Muscle of arm (tissue), 14 donors: ENCODE measurements at places on chromosomes 2 and 18.

GRCh38 chr18:12376034-12376753 lies 833 bp downstream of the AFG3L2 start:
- DNase-seq: peak; percentile 25

- no peak for DNase-seq
These were observed 86.0 kb downstream of the WDSUB1 start for GRCh38 chr2:159200498-159200897.

DNA sequence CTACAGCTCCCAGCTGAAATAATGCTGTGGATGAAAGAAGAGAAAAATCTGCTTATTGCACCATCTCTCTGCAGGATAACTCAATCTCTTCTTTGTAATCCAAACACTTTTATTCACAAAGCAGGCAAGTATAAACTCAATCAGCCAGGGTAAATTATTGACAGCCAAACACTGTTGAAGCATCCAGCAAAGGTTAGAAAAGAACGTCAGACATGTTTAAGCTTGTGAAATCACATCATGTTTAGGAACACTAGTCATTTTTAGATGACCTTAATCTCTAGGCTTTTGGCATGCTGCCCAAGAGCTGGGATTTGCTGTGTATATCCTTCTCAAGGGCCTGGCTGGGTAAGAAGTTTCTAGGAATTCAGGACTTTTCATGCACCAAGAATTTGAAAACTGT lies 1148.1 kb upstream of the FANCL start:
- DNase-seq: no peak

GRCh38 chr18:60329131-60329530 lies 43.4 kb downstream of the MC4R start:
- DNase-seq: no peak

GRCh38 chr2:138602166-138602460 lies 100.5 kb downstream of the SPOPL start:
- DNase-seq: no peak

- no peak for DNase-seq
These were observed 19.0 kb upstream of the SERTAD2 start for GRCh38 chr2:64672708-64673107.

DNA sequence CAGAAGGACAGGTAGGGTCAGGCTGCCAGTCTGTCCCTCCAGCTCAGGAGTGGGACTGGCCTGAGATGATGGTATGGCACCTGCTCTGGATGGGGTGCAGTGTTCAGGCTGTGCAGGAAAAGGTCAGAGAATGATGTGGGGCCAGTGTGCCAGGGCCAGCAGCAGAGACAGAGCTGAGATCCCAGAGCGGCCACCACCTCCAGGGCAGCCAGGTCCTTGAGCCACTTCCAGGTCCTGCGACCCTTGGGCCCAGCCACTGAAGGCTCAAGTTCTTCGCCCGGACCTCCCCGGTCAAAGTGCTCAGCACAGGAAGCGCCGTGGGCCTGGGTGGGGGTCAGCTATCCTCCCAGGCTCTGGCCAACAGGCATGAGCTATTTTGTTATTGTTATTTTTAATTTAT lies 12.1 kb upstream of the ARMC9 start:
- no peak for DNase-seq

GRCh38 chr18:25518716-25519053 lies 166.7 kb upstream of the ZNF521 start:
- DNase-seq: no peak

DNA sequence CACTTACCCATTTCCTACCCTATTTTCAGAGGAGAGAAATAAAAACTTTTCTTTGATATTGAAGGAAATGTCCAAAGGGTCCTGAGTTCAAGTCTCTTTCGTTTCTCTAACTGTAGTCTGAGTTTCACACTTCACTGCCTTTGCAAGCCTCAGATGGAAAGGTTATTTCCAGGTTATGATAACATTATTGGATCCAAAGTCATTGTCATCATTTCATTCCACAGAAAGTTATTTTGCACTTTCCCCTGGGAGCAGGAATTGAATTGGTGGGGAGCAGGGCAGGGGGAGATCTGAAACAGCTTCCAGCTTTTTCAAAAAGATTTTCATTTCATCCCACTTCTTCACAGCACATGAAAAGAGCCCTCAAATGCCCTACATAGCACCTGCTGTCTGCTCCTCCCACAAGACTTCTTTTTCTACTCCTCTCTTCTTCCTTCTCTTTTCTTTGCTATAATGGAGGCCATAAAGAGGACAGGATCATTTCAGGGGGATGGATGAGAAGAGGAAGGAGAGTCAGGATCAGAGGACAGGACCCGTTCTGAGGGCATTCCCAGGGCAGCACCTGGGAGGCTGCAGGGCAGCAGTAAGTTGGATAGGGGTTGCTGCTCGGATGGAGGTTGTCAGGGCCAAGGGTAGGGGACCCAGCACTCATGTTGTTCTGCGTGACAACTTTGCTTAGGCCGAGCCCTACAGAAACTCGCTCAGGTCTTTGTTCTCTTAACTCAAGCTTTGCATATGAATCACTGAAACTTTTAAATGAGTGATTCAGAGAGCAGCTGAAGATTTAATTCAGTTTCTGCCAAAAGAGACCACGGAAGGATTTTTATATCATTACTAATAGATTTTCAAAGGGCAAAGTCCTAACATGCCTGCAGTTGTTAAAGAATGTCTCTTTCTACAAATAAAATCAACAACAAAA lies 11.4 kb upstream of the GALNT5 start:
- DNase-seq: no peak

- DNase-seq: no peak
These were observed 679.0 kb upstream of the ID2 start for GRCh38 chr2:8002765-8003393.

DNA sequence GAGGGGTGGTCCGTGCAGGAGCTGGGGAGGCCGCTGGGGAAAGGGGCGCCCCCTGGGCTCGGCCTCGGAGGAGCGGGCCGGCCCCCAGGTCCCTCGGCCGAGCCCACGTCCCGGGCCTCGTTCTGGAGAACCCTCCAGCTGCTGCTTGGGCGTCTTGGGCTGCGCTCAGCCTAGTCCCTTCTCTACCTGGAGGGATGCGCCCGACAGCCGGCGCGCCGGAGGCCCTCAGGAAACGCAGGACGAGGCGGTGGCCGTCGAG lies 293 bp upstream of the D2HGDH start:
- DNase-seq: no peak

GRCh38 chr18:58578835-58579560 lies 49.9 kb downstream of the ALPK2 start:
- no peak for DNase-seq

GRCh38 chr2:149058936-149059335 lies 20.4 kb downstream of the LYPD6B start:
- no peak for DNase-seq

- DNase-seq: no peak
These were observed 300.4 kb upstream of the NT5C1B start for GRCh38 chr2:18889565-18890332.

DNA sequence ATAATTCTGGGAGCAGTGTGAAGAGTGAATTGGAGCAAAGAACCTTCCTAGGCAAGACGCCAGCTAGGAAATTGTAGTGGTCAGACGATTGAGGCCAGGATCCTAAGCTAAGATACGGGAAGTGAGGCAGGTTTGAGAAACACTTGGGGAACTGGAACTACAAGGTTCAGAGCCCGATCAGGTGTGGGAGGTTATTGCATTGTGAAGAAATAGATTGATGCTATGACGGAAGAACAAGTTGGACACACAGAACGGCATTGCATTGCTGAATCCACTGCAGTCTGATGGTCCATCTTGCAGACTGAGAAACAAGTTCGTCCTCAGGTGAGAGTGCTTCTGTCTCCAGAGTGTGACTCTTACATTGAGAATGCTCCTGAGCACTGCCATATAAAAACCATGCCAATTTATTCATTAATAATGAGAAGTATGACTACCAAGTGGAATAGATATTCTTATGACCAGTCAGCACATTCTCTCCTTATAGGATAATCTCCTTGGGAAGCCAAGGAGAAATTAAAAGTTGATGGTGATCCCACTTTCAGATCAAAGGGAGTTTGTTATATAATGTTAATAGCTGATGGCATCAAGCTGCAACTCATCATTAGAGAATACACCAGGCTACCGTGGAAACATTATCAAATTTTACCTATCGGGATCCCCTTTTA lies 30.9 kb downstream of the ANTXR1 start:
- DNase-seq: no peak

DNA sequence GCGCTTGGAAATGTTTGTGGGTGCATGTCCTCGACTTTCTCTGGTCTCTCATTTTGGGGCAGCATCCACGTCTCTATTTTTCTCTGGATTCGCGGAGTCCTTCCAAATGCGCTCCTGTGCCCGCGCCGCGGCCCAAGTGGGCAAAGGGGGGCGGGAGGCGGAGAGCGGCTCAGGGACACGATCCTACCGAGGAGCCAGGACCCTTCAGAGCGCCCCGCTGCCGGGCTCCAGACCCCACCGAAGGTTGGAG lies 990 bp downstream of the EPAS1 start:
- peak; percentile 17 for DNase-seq

GRCh38 chr2:219688560-219689445 lies 61.4 kb downstream of the SLC4A3 start:
- no peak for DNase-seq

- DNase-seq: no peak
These were observed 4.9 kb downstream of the FKBP1B start for GRCh38 chr2:24054366-24055010.

- DNase-seq: no peak
These were observed 42.0 kb downstream of the WDR33 start for GRCh38 chr2:127768775-127769479.

DNA sequence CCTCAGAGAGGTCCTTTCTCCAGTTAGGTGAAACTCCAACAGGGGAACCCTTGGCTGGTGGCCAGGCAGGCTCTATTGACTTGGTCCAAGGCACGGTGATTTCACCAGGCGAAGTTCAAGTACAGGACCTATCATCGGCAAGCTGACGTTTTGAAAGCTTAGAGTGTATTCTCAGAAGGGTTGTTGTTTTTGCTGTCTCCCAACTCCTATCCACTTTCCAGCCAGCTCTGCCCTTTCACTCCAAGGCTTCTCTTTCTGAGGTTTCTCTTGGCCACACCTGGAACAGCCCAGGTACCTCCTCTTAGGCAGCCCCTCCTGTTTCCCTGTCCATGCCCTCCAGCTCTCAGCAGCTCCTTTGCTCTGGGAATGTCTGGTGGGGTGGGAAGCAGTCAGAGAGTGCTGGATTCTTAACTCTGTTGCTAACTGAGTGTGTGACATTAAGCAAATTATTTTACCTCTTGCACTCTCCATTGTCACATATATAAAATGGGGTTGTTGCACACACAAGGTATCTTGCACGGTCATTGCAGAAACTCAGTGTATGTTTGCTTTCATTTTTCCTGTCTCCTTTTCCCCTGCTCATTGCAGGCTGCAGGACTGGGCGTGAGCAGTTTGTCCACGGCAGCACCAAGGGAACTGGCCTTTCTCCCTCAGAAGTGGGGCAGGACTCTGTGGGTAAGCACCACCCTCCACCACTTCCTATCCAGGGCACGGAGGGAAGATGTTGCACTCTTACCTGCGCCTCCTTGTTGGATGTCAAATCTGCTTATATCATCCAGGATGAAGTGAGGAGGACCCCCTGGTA lies 30.2 kb downstream of the CAPN13 start:
- no peak for DNase-seq

DNA sequence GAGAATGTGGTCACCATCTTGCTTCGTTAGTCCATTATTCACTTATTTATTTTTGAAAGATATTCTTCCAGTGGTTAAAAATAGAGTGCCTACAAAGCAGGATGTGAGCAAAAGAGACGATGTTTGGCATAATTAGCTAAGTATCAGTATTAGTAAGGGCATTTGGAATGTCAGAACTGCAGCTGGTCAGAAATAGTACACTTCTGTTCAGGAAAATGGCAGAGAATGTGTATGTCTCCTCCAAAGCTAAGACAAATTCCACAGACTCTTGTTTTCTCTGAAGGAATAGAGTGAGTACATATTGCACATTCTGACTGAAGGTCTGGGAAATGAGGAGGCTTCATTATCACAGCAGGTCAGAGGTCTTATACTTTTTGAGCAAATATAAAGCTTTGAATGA lies 209.0 kb downstream of the L3MBTL4 start:
- DNase-seq: no peak

DNA sequence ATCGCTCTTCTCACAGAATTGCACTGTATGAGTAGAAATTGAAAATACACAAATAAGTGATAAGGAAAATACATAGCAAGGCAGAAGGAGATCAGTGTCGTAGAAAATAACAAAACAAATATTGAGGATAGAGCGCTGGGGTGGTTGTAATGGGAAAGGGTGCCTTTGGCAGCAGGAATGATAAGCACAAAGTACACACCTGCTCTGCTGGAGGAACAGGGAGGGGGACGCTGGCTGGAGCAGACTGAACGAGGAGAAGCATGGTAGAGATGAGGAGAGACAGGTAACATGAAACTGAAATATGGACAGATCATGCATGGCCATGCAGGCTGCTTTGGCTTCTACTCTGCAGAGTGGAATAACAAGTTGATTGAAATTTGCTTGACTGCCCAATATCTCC lies 181.2 kb upstream of the FSHR start:
- no peak for DNase-seq

- no peak for DNase-seq
These were observed 7.3 kb upstream of the WDR33 start for GRCh38 chr2:127818241-127818640.

DNA sequence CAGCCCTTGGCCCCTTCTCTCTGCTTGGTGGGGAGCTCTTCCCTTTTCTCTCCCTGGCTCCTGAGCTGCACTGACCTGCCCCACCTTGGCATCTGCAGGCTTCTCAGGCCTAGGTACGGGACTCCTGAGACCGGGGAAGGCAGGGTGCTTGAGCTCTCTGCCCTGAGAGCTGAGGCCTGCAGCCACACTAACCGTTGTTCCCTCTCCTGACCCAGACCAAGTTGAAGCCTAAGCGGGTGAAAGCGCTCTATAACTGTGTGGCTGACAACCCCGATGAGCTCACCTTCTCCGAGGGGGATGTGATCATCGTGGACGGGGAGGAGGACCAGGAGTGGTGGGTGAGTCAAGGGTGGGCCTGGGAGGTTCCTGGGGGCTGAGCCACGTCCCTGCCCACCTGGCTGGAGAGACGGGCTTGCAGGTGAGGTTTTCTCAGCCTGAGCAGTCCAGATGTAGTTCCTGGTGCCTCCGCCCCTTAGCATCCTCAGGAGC lies 22.2 kb downstream of the ITGB1BP1 start:
- DNase-seq: no peak

DNA sequence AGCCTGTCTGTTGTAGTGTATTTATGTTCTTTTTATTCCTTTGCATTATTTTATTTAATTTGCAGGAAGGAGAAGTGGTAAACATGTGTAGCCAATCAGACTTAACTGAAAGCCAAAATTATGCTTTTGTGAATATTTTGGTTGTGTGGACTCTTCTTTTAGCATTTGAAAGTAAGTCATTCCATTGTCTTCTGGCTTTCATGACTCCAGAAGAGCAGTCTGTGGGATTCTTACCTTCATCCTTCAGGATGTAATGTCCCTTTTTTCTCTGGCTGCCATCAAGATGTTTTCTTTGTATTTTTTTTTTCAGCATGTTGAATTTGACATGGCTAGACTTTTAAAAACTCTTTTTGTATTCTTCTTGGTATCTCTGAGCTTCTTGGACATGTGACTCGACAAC lies 895.2 kb upstream of the ZEB2 start:
- no peak for DNase-seq
